ENCODE measurements at places on chromosomes 7 and 10.
A peak's percentile ranks its signal among the peaks of the same experiment; 100 is the strongest.

- DNase-seq = no peak
Observed at GRCh38 chr10:113907166-113907565, 52.7 kb downstream of the NHLRC2 start.

DNA sequence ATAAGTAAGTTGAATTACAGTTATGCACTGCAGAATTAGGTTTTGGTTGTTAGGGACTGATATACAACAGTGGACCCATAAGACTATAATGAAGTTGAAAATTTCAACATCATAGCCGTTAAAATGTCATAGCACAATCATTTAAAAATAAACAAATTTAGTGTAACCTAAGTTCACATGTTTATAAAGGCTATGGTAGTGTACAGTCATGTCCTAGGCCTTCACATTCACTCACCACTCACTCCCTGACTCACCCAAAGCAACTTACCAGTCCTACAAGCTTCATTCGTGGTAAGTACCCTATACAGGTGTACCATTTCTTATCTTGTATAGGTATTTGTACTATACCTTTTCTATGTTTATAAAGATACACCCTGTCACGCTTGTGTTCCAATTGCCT lies 113.7 kb downstream of the RAB11FIP2 start:
- DNase-seq = no peak

DNA sequence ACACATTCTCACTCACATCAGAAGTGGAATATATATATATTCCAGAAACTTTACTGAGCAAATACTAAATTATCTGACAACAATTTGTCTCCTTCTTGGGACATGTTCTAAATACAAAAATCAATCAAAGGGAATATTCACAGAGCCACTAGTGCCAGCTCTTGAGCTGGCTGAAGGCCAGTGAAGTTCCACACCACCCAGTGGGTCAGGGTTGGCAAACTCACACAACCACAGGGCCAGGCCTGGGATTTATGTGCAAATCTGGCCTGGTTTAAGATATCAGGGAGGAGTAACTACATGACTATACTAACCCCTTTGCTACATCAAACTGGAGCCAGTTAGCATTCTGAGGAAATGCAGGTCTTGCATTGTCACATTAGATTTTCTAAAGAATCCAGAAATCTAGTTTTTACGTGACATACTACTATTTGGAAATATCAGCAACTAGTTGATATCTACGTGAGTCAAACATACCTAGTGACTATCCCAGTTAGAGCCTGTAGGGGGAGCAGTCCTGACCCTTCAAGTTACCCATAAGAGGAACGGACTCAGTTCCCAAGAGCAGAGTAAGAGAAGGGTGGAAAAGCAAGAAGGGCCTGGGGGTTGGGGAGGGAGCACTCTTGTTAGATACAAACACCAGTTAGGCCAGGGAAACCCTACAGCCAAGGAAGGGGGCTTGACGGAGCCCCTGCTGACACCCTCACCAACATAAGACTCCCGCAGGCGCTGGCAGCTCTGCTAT lies 600.4 kb downstream of the KCNMA1 start:
- DNase-seq = no peak

DNA sequence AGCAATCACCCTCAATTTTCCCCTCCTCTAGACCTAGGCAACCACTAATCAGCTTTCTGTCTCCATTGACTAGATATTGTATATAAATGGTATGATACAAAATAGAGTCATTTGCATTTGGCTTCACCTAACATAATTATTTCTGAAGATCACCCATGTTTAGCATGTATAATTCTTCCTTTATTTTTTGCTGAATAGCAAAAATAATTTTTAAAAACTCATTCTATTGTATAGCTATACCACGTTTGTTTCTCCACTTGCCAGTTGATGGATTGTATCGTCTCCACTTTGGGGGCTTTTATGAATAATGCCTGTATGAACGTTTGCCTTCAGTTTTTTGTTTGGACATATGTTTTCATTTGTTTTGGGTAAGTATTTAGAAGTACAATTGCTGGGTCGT lies 95.3 kb downstream of the ZNRF2 start:
- no peak for DNase-seq

- DNase-seq = no peak
Observed at GRCh38 chr7:2554661-2555111, 638 bp downstream of the BRAT1 start.

- peak; percentile 6 for DNase-seq
Observed at GRCh38 chr10:51786684-51787035, 87.3 kb upstream of the CSTF2T start.

DNA sequence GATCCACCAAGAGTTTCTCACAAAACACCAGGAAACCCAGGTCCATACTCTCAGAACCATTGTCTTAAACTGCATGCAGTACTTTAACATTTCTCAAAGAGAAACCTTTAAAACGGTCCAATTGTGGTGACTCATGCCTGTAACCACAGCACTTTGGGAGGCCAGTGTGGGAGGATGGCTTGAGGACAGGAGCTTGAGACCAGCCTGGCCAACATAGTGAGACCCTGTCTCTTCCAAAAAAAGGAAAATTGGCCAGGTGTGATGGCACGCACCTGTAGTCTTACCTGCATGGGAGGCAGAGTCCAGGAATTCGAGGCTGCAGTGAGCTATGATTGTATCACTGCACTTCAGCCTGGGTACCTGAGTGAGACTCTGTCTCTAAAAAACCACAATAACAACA lies 97.5 kb upstream of the OIT3 start:
- DNase-seq = no peak

DNA sequence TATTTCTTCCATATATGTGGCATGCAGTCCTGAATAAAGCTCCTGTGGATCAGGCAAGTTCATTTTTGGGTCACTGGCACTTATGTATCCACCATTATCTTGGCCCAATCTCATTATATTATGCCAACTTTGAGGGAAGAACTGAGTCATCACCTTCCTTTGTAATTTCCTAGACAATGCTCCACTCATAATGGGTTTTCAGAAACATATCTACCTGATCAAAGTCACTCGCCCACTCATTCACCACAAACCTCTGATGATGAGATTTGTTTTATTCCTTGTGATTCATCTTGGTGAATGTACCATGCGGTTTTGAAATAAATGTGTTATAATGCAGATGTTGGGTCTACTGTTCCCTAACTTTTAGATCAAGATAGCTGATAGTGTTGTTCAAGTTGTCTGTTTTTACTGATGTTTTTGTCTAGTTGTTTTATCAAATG lies 525.8 kb downstream of the KIF20B start:
- DNase-seq = no peak

Data from GM03348 (cell line).